ENCODE measurements at places on chromosomes 1 and 21.

DNA sequence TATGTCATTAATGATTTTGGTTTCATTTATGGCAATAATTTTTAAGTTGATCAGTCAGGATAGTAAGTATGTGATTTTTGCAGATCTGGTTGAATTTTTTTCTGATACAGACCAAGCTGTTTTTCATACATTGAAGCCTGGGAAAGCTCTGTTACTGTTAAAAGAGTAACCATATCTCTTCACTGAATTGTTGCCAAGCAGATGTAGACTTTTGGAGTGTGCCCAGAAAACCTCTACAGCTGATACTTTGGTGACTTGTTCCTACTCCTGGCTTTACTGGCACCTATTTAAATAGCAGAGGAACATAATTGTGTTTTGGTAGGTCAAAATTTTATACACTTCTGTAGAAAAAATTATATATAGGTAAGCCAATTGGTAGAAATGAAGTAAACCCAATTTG lies 49.4 kb downstream of the NFIA start:
- no peak for DNase-seq

DNA sequence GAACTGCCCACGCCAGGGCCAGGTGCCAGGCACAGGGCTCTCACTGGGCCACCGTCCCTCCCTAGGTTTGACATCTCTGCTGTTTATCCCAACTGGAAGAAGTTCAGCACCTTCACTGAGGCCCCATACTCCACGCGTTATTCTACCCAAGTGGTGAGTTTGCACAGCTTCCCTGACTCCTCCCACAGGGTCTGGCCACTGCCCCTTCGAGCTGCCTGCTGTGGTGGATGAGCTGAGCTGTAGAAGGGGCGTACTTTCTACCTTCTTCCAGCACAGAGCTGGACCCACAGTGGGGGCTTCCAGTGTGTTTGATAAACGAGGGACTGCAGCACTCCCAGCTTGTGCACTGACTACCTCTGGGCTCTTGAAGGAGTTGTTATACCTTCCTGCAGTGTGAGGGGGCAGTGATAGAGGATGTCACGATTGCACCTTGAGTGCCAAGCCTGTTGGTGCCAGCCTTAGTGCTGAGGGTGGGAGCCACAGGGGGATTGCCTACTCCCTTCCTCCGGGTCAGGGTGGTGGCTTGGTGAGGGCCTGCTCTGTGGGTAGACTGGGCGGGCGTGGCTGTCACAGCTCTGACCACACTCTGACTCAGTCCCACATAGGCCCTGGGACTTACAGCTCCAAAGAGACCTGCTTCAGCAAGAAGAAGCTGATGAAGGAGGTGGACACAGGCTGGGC lies 5.9 kb upstream of the TTC22 start:
- DNase-seq = no peak

- DNase-seq = no peak
These were observed 34.1 kb downstream of the CDCP2 start for GRCh38 chr1:54118704-54119103.

GRCh38 chr1:232226197-232226712 lies 403.7 kb downstream of the SIPA1L2 start:
- DNase-seq = no peak

GRCh38 chr1:20785907-20786252 lies 1.2 kb downstream of the HP1BP3 start:
- DNase-seq = no peak

DNA sequence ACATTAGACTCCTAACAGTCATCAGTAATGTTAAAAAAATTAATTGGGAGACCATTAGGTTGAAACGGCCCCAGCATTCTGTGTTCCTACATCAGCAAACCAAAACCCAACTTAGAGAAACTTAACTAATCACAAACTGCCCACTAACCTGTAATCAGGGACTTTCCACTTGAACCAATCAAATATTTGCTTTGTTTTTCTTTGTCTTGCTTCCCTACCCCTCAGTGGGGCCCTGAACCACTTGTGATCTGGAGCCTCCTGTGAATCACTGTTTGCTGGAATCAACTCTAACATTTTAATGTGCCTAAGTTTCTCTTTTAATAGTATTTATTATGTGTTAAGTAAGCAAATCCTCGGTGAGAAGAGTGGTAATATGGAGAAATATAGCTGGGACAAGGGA lies 64.0 kb downstream of the ABCA4 start:
- DNase-seq = no peak

GRCh38 chr1:68321084-68321685 lies 88.9 kb upstream of the WLS start:
- no peak for DNase-seq

DNA sequence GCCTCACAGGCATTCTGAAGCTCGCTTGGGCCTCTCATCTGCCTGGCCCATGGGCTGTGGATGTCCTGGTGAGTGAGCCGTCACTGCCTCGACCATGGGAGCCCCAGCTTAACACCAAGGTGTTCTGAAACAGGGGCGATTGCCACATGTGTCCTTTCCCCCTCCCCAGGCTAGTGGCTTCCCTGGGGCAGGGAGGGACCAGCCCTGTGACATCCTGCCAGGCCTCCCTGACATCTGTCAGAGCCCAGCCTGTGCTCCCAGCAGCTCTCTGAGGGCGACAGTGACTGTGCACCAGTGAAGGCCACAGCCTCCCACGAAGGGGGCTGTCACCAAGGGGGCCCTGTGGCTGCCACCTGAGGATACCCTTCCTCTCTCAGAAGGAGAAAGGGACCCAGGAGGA lies 35.9 kb upstream of the CCDC27 start:
- DNase-seq = no peak

- DNase-seq = no peak
These were observed 126.9 kb upstream of the SLC35F3 start for GRCh38 chr1:233777566-233777965.

GRCh38 chr1:41503538-41504113 lies 19.1 kb upstream of the EDN2 start:
- no peak for DNase-seq

DNA sequence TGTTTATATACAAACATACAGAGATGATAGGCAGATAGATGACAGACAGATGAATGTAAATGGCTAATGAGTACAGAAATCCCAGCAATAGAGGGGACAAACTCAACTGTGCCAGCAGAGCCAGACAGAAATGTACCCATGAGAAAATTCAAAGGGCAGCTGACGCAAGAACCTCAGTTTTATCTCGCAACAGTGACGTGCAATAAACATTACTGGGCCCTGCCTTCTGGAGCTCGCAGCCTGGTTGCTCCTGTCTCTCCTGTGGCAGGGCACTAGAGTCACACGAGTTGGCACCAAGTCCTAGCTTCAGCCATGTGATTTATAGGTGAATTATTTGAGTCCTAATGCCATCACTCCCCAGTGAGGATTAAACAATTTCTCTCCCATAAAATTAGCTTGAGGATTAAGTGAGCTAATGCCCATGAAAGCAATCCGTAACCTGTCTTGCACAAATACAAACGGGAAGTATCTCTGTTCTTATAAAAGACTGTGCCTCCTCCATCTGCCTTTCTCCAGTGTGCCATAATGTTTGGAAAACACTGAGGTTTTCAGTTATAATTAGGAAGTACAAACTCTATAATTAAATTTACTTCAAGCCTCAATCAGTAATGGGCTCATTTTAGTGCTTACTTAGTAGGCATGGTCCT lies 50.7 kb downstream of the VAV3 start:
- no peak for DNase-seq

GRCh38 chr1:61289232-61290098 lies 207.1 kb downstream of the NFIA start:
- no peak for DNase-seq

DNA sequence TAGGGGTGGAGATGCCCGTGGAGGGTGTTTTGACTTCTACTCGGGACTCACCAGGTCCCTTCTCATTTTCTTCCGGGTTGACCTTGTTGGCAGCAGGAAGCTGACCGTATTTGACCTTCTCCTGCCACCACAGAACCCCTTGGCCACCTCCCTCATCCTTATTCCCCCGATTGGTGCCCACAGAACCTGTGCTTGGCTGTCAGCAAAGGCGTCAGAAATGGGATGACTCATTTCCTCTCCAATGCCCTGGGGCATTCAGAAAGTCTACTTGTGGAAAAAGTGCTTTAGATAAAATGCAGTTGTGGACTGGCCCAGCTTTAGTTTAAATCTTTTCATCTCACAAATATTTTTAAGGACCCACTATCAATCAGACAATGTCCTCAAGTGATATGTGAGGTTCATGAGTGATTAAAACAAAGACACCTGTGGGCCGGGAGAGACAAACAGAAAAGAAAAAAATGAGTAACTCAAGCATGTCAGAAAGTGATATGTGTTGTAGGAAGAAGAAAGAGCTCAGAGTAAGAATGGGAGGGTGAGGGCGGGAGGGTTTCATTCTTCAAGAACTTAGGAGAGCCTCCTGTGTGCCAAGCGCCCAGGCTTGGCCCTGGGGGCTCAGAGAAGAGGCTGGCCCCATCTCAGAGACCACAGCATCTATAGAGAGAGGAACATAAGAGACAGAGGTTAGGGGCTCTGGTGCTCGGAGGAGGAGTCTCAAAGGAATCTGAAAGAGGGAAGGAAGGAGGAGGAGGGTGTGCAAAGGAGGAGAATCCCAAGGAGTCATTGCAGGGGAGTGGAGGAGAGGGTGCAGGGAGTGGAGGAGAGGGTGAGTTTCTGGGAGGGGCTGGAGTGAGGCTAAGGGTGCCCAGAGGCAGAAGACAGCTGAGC lies 221.6 kb upstream of the VAMP3 start:
- DNase-seq = peak; percentile 91

- no peak for DNase-seq
These were observed 7.1 kb upstream of the RGS16 start for GRCh38 chr1:182611326-182611725.

- DNase-seq = no peak
These were observed 212.7 kb upstream of the FGGY start for GRCh38 chr1:59083946-59084865.

DNA sequence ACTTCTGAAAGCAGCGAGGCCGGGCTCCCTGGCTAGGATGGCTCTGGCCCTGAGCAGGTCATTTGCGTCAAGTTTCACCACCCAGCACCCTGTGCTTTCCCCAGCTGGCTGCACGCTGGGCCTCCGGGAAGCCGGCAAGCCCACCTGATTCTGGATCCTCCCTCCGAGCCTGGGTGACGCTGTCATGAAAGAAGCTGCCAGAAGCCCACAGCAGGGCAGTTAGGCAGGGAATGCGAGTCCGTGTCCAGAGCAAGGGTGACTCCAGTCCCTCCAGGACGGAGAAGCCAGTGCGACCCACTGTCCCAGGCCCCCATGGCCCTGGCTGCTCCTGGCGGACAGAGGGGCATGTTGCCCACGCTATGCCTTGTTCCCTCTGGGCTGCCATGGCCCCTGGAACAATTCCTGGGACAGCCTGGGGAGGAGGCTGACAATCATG lies 44.4 kb upstream of the PCBP3 start:
- no peak for DNase-seq

GRCh38 chr21:42108554-42109340 lies 37.6 kb downstream of the UMODL1 start:
- no peak for DNase-seq

DNA sequence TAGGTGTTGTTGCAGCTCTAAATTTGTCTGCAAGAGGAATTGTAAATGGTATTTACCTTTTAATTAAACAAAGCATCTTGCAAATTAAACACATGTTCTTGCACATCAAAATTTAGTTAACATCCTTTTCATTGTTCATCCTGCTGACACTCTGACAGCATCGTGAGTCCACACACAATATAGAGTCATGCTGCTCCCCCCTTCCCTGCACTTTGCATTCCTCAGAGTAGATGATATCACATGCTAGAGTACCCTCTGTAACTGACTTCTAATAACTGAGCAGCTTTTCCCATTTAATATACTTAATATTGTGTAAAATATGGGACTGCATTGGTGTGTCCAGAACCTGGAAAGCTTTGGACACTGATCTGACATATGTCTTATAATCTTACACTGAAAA lies 138.8 kb upstream of the DPYD start:
- no peak for DNase-seq

GRCh38 chr21:29279558-29279957 lies 19.2 kb upstream of the BACH1 start:
- no peak for DNase-seq

All from SW 1271 (cell line).